ENCODE measurements at places on chromosomes 7 and 10.
A peak's percentile ranks its signal among the peaks of the same experiment; 100 is the strongest.

- DNase-seq, result no peak
These were observed 41.5 kb downstream of the PYROXD2 start for GRCh38 chr10:98373260-98374040.

DNA sequence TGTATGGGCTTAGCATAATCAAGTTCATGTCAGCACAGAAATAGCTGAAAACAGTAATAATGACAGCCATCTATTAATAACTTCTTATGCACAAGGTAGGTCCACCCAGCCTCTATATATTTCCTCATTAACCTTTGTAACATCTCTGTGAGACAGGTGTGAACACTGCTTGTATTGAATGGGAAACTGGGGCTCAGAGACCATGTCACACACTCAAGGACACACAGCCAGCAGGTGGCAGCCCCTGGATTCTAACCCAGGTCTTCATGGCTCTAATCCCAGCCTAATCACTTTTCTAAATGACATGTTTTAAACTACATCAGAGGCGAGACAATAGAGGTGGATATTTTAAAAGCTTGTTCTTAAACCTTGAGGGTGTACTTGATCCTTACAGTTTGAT lies 591.4 kb downstream of the PARD3 start:
- no peak for DNase-seq

- DNase-seq, result no peak
These were observed 22.9 kb upstream of the IFIT2 start for GRCh38 chr10:89278900-89279392.

DNA sequence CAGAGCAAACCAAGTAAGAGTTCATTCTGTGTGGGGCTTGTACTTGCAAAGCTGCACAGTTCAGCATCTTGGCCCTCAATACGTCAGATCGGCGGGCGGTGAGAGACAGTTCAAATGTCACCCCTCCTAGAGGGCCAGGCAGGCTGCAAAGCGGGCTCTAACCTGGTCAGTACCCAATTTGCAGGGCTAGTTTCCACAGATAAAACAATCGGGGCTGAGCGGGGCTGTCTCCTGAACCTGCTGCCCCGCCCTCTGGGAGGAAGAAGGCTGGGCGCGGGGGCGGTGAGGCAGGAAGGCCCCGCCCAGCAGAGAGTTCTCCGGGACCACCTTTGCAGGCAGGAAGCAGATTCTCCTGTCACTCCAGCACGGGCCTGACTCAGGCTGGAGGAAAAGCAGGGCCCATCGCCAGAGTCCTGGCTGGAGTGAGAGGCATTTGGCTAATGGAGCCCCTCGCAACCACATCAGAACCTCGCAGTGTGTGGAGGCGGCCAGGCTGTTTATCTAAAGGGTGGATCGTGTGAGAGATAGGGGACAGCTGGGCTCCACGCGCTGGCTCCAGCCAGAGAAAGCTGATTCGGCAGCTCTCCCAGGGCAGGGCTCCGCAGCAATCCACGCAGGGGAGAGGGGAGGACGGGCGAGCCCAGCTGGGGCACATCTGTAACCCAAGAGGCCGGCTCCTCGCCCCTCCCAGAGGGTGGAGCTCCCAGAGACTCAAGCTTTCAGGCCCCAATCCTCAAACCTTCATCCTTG lies 83.1 kb downstream of the SH3PXD2A start:
- peak; percentile 88 for DNase-seq

DNA sequence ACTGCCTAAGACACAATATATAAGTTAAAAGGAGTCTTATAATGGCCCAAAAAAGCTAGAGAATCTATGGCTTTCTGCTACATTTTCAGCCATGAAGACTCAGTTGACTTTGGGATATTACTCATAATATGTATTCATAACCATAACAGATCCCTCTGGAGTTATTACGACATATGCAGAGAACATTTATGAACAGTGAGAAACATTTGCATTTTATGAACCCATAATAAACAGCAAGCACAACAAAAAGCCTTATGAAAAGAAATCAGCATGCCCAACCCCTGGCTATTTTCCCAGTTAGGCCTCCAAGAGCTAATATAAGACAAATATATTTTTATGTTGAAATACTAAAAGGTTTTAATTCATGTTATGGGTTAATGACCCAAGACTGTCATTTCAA lies 52.4 kb downstream of the ARMH3 start:
- no peak for DNase-seq
